SW 1271 (cell line): ENCODE measurements at places on chromosomes 5 and 9.

DNA sequence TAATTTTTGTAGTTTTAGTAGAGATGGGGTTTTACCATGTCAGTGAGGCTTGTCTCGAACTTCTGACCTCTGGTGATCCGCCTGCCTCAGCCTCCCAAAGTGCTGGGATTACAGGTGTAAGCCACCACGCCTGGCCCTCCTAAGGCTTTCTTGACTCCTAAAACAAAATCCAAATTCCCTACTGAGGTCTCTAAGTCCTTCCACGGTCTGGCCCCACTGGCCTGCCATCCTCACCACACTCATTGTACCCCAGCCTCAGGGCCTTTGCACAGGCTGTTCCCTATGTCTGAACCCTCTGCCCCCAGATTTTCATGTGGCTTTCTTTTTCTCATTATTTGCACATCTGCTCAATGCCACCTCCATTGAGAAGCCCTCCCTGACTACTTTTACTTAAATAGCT is 34.7 kb upstream of the MVB12B start:
- DNase-seq = no peak

GRCh38 chr9:111691672-111692329 is 30.4 kb downstream of the GNG10 start:
- no peak for DNase-seq

GRCh38 chr9:38437193-38437823 is 13.1 kb upstream of the IGFBPL1 start:
- DNase-seq = no peak

- DNase-seq = no peak
Measured at GRCh38 chr5:134440201-134440755, 28.6 kb upstream of the CDKN2AIPNL start.

- no peak for DNase-seq
Measured at GRCh38 chr5:139588962-139589361, 27.8 kb downstream of the UBE2D2 start.

- no peak for DNase-seq
Measured at GRCh38 chr9:117535434-117535833, 120.6 kb upstream of the ASTN2 start.

- DNase-seq = no peak
Measured at GRCh38 chr5:120621339-120621738, 157.2 kb downstream of the PRR16 start.

DNA sequence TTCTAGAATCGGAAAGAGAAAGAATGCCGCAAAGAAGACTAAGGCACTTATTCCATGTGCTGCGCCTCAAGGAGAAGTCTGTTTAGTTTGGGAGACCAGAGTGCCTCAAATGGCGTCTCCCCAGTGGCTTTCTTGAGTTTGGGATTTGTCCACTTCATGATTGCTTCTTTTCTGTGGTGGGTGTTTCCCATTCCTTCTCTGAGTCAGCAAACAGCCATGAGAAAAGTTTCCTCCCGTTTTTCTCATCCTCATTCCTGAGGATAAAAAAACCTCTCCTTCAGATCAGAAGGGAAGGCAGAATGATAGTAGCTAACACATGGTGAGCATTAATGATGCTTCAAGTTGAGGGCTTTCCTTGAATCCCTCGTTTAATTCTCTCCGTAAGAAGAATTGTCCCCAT is 275.9 kb upstream of the WWC1 start:
- DNase-seq = no peak

- no peak for DNase-seq
Measured at GRCh38 chr5:107607671-107608345, 62.9 kb downstream of the EFNA5 start.

DNA sequence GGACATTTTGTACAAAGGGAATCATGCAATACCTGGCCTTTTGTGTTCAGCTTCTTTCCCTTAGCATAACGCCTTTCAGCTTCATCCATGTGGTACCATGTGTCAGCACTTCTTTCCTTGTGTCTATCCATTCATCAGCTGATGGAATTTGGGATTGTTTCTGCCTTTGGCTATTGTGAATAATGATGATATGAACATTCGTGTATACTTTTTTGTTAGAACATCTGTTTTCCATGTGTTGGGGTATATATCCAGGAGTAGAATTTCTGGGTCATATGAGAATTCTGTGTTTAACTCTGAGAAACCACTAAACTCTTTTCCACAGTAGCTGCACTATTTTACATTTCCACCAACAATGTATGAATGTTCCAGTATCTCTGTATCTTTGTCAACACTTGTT is 14.8 kb upstream of the PRRC2B start:
- DNase-seq = no peak

DNA sequence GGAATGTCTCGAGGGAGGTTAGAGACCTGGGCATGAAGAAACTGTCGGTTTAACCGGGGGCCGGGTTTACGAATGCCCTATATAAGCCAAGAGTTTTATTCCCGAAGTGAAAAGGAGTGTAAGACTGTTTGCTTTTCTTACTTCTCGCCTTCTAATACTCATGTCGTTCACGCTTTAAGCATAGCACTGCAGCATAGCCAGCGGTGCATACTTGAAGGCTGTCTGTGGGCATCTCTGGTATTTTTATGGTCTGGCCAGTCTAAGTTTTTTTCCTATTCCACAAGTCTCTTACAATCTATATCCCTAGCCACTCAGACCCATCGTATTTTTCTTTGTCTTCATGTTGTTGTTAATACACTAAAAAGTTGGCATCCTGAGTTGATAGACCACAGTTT is 1.2 kb downstream of the UHRF2 start:
- no peak for DNase-seq

GRCh38 chr5:112923988-112924387 is 2.0 kb upstream of the REEP5 start:
- no peak for DNase-seq

GRCh38 chr9:72334658-72335337 is 30.2 kb downstream of the ZFAND5 start:
- DNase-seq = no peak
